ENCODE measurements at places on chromosomes 3 and 15.

- DNase-seq, result no peak
Observed at GRCh38 chr15:35290301-35290721, 205.2 kb upstream of the NANOGP8 start.

DNA sequence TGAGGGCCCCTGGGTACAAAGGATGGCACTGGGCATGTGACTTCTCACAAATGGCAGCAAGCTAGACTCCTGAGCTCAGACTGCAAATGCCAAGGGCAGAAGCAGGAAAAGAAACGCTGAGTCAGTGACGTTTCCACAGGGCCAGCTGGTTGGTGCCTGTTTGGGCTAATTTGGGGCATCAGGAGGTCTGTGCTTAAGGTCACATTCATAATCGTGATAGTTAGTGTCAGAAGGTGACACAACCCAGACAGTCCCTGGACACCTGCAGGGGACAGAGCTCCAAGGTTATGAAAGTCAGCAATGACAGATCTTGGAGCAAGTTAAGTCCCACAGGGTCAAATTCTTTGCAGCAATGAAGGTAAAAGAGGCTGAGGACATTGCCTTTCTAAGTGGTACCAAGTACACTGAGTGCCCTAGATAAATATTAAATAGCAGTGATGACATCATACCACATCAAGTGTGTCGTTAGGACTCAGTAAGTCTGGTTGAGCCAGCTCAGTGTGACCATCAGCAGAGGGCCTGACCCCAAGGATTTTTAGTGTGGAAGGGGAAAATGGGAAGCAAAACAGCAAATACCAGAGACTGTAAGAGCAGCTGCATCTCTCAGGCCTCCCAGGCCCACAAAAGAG is 556.9 kb upstream of the CFAP20DC start:
- no peak for DNase-seq

- peak; percentile 21 for DNase-seq
Observed at GRCh38 chr15:64092075-64092820, 1.4 kb downstream of the CIAO2A start.

DNA sequence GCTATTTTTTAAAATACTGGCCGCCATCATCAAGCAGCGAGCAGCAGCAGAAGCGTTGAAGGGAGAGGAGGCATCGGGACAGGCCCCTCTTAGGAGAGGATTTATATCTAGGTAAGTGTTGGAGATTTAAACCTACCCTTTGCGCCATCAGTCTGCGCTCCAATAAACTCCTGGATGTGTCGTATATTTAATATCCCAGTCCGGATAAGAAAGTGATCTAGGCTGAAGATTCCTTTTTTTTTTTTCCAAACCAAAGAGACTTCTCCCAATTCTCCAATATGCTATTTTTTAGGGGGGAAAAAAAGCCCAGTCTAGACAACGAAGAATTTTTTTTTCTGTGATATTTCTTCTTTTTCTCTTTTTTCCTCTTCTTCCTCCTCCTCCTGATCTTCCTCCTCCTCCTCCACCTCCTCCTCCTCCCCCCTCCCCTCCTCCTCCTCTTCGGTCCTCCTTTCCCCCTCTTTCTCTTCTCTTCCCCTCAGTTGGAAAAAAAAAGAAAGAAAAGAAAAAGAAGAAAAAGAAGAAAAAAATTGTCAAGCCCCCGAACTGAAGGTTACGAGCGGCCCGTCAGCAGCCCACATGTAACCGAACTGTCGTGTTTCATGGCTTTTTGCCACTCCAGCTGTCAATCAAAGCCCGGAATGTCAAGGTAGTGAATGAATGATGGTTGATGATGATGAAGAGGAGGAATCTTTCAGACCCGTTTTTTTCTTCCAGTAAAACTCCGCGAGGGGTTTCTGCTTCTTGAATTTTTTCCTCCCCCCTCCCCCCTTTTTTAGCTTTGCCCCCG is 835 bp downstream of the MEIS2 start:
- no peak for DNase-seq
